ENCODE measurements at places on chromosomes 6 and 20.

DNA sequence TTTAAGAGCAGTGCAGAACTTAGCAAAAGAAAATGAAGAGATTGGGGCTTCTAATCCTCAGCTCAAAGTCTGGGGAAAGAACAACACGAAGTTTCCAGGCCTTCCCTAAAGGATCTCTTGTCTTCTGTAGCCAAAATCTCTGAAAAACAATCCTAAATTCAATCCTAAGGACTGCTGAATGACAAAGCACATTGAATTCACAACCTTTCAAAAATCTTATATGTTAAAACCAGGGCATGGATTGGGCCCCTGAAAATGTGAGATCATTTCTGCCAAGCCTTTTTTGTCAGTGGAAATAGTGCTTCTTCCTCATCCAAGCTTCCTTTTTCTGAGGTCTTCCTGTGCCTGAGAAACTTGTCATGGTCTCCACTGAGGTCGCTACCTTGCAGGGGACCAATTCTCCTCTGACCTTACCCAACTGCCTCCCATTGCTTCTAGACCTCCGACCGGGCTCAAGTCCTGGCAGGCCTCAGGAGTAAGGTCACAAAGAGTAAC lies 126.2 kb upstream of the ARID1B start:
- no peak for ATAC-seq

DNA sequence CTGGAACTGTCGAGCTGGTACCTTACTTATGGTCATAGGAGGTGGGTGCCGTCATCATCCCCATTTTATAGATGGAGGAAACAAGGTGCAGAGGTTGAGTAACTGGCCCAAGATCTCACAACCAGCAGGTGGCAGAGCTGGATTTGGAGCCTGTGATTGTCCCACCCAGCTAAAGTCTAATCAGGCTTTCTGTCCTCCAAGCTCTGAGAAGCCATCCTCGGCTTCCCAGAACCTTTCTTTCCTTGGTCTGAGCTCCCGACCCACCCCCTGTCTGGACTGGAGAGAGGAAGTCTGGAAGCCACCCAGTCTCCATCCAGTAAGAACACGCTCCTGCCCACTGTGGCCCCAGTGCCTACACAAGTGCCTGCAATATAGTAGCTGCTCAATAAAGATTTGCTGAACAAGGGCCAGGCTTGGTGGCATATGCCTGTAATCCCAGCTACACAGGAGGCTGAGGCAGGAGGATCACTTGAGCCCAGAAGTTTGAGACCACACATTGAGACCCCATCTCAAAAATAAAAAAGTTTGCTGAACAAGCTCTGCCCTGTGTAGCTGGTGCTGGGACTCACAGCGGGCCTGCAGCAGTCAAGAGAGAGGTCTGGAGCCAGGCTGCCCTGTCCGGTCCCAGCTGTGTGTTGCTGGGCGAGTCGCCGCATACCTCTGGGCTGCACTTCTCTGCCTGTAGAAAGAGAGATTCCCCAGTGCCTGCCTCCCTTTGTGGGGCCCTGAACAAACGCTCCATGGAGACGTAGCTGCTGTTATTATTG lies 32.5 kb upstream of the DLGAP4 start:
- 0 out of 3 replicates have a peak, but pooled peaks have one; percentile 38 for ATAC-seq

- no peak for ATAC-seq
Measured at GRCh38 chr20:52003415-52003814, 188.2 kb downstream of the ZFP64 start.

GRCh38 chr20:58522666-58523065 lies 7.5 kb upstream of the APCDD1L start:
- no peak for ATAC-seq

All from SK-N-SH treated with all-trans-retinoic acid at 6 μM for 48 hours (cell line).